ENCODE measurements at places on chromosomes 12 and 14.
A peak's percentile ranks its signal among the peaks of the same experiment; 100 is the strongest.

DNA sequence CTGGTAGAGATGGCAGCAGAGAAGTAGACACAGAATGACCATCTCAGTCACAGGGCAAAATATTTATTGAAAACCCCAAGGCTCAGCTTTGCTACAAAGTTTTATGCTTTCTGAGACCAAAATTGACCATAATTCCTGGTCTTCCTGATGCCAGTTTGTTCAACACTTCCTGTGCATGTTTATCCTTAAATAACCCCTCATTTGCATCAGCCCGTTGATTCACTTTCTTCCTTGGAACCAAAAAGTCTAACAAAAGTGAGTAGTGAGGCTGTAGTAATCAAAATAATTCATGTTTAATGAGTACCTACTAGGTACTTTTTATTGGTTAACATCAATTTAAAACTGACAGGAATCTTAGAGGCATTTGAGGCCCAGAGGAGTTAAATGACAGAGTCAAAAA, 51.7 kb downstream of the TRHDE start:
- no peak for DNase-seq

DNA sequence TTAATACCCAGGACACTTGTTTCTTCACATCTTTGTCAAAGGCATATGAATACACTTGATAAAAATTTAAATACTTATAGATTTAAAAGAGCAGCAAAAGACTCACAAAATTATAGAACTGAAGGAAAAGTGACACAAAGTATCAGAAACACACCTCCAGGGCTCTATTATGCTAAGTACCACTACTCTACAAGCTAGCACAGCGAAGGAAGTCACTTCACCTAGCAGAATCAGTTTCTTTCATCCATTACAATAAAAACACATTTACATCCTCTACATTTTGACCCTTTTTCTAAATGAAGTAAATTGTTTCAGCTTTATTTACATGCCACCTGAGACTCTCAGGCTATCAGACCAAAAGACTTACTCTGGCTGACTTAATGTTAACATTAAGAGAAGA, 26.6 kb upstream of the PTPRB start:
- no peak for DNase-seq

GRCh38 chr12:94909663-94910062, 93.8 kb downstream of the NDUFA12 start:
- DNase-seq, result no peak

DNA sequence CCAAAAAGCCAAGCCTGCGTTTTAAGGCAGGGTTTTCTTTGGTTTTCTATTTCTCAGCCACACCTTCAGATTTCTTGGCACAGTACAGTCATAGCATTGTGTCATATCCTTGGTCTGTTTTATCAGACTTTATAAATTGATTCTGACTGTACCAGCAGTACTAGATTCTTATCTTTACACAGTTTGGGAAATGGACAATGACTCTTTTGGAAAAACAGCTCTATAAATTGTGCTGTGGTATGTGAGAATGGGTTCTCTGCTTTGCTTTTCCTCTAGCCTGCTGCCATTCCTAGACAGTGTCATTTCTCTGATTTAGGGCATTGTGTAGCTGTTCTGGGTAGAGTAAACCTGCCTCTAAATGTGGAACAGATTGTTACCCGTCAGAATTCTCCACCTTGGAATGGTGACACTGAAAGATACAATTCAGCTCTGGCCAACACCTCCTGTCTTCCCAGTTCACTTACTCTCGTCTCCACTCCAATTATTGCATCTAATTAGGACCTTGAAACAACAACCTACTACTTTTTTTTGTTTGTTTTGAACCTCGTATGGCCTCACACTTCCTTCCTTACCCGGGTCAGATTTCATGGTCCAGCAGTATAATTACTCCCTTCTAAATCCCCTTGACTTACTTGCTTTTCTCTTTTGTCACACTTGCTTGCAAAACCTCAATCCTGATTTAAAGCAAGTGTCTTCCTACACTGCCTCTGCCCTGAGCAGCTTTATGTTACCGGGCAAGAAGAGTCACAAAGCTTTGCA, 226.3 kb downstream of the ERC1 start:
- DNase-seq, result no peak

DNA sequence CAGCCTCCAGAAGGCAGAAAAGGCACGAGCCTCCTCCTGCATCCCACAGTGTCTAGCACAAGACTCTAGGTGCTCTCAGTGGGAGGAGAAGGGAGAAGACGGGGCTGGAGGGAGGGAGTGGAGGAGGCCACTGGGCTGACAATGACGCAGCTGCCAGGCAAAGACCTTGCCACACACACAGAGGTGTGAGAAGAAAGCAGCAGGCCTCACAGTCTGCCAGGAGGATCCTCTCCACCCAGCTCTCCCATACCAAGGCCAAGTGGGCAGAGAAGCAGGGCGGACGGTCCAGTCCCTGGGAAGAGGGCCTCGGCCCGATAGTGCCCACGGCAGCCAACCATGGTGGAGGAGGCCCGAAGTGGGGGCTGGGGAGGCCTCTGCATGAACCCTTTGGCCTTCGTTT, 78.9 kb downstream of the NCOR2 start:
- DNase-seq, result no peak

DNA sequence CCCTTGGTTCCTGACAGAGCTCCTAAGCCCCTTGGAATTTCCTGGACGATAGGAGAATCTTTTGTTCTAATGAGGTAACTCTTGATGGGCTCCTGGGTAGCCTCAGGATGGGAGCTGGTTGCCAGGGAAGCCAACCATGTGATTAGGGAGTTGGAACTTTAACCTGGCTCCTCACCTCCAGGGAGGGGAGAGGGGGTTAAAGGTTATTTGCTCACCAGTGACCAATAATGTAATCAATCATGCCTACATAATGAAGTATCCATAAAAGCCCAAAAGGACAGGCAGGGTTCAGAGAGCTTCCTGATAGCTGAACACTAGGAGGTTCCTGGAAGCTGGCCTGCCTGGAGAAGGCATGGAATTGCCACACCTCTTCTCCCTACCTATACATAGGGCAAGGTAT, 6.2 kb upstream of the CNOT2 start:
- no peak for DNase-seq

DNA sequence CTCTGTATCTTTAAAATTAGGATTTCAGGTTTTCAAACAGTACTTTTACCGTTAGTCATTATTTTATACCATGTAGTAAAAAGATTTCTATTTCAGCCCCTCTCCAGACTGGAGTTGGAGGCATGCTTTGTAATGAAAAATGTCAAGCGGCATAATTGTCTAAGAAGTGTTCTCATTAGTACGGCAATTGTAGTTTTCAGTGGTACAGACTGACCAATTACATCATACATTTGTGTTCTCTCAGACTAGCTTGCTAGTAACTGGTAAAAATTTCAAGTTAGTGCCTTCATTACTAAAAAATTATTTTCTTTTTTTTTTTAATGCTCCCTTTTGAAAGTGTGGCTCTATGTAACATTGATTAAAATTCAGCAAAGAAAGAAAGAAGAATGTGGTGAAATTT, 4.5 kb downstream of the USP30 start:
- DNase-seq, result no peak

DNA sequence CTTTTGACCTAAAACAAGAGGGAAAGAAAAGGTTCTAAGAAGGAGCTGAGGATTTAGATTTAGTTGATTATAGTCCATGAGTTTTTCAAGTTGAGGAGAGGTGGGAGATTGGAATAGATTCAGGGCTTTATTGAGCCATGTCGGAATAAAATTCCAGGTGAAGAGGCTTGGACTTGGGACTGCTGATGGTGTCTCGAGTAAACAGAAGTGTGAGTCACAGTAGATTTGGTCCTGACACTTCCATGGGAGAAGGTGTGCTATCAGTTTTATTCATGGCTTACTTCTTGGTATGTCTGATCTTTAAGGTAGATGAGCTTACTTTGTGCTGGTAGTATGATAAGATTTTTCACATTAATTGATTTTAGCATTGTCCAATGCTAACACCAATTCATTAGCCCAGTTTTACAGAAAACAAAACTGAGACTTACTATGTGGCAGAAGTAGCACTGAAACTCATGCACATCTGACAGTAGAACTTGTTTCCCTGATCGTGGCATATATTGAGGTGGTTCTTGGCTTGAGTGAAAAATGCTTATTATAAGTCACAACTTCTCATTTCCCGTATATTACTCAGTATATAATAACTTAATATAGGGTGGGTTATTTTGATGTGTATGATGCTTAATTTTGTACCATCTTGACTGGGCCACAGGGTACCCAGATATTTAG, 172.4 kb upstream of the IGF1 start:
- no peak for DNase-seq

- no peak for DNase-seq
These were observed 15.2 kb downstream of the JAG2 start for GRCh38 chr14:105153331-105153731.

GRCh38 chr12:96402061-96402460, 1.8 kb upstream of the CDK17 start:
- no peak for DNase-seq

GRCh38 chr12:109953656-109954055, 42.5 kb downstream of the GIT2 start:
- DNase-seq, result no peak

GRCh38 chr14:81655423-81656314, 122.0 kb upstream of the SEL1L start:
- DNase-seq, result no peak

DNA sequence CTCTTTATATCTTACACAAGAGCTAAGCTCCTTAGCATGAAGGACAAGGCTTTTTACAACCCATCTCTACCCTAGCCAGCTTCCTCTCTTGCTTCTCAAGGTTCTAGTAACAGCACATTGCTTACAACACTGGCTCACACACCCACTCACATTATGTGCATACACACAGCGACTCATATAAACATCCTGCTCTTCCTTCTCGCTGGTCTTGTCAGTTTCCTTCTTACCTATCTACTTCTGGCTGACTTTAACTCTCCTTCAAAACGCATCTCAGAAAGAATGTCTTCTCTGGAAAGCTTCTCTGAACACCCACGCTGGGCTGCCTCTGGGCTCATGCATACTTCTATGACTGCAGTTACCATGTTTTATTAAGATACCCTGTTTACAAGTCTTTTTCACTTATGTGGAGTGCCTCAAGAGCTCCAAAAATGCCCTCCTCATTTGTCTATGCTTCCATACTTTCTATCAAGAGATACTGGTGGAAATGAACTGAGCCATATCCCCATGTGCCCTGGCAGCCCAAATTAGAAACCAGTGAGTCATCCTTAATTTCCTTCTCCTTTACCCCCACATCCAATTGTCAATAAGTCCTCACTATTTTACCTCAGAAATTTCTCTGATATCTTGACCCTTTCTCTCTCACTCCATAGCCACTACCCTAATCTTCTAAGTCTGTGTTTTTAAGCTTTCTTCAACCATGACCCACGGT, 126.9 kb upstream of the KRAS start:
- DNase-seq, result no peak

DNA sequence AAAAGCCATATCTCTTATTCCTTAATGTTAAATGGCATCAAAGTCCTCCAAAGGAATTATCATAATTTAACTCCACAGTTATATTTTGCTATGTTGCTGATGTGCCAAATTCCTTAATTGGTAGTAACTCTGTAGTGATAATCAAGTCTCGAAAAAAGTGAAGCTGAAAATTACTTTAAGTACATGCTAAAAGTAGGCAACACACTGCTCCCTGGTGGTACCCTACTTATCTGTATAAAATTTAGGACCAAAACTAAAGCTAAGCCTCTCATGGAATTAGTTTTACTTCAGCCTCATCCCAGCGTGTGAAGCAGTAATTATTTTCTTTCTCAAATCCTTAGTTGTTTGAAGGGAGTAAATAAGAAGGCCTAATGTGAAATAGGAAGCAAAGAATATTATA, 132.8 kb downstream of the TTLL5 start:
- peak; percentile 4 for DNase-seq

GRCh38 chr12:16573398-16574077, 32.4 kb downstream of the LMO3 start:
- DNase-seq, result no peak

- no peak for DNase-seq
These were observed 11.0 kb upstream of the REP15 start for GRCh38 chr12:27685274-27685673.

DNA sequence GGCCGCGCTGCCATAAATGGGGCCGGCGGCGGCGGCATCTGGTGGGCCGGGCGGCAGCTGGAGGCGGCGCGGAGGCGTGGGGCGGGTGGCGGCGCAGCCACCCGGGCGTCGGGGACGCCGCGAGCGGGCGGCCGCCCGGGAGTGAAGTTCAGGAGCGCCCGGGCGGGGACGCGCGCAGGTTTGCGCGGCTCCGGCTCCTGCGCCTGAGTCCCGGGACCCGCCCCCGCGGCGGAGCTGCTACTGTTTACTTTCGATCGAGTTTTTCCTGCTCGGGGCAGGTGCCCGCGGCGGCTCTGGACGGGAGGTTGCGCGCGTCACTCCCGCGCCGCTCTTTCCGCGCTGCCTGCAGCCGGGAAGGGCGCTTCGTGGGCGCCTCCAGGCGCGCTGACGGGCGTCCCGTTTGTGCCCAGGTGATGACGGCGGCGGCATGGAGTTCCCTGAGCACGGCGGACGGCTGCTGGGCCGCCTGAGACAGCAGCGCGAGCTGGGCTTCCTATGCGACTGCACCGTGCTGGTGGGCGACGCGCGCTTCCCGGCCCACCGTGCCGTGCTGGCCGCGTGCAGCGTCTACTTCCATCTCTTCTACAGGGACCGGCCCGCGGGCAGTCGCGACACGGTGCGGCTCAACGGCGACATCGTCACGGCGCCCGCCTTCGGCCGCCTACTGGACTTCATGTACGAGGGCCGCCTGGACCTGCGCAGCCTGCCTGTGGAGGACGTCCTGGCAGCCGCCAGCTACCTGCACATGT, at the start of gene ZBTB42:
TSS of gene ZBTB42 (plus strand) at position 331 of the 749 bp plus-strand sequence. CDS start at position 428, 97 bp downstream.
- DNase-seq, result no peak

GRCh38 chr12:40793471-40793870, 101.2 kb downstream of the CNTN1 start:
- no peak for DNase-seq

DNA sequence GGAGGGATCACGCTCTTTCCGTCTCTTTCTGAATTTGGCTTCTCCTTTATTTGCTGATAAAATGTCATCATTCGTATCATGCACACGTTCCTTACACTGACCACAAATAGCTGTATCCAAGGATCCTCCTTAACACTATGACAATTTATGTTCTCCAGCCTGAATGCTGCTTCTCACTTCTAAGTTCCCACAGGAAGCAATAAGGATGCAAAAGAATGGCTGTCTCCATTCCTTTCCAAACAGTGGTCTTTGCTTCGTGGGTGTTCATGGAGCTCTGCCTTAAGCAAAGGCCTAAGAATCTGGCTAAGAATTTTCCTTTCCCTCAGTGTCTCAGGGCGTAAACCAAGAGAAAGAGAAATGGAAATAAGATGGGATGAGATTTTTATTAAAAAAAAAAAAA, 200.2 kb downstream of the ITPR2 start:
- no peak for DNase-seq

Measured in NCI-H446 (cell line).